ENCODE measurements at places on chromosomes 2 and 18.

GRCh38 chr18:6145645-6146306 lies 250.5 kb upstream of the TMEM200C start:
- no peak for DNase-seq

GRCh38 chr2:213253162-213253561 lies 31.1 kb upstream of the SPAG16 start:
- DNase-seq = no peak

DNA sequence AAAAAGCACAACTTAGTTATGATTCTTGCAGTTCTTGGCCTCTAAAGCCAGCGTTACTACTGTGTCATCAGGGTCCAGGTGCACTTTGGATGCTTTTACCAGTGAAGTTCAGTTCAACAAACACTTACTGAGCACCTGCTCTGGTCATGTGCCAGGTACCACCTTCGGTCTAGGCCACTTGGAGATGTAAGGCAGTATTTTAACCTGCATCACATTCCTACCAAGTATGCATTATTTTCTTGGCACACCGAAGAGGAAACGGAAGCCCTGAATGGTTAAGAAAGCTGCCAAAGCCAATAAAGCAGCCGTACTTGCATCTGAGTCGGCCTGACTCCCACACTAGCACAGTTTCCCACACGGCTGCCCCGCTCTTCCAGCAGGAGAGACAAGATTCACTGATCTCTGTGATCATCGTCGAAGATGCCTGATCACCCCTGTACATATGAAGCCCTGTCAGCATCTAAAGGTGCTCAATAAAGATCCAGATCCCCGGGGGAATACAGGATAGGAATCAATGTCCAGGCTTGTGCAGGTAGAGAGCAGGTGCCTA lies 427.1 kb downstream of the EIPR1 start:
- DNase-seq = no peak

GRCh38 chr2:190267302-190267701 lies 52.3 kb downstream of the HIBCH start:
- DNase-seq = peak; percentile 18

GRCh38 chr2:112691881-112692281 lies 28.9 kb upstream of the NT5DC4 start:
- DNase-seq = no peak

DNA sequence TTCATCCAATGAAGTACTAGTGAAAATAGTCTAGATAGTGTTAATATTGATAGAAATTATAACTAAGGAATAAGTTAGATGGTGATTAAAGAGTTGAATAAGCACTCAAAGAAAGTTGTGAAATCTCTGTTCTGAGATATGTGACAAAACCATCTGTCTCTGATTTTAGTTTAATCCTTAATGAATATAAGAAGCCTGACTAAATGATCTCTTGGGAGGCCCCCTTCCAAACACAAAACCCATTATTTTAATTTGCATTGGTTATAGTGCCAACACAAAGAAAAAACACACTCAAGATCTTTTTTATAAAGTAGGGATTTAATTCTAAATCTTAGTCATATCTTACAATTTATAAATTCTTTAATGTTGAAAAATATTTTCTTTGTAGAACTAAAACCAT lies 34.0 kb downstream of the SCN2A start:
- no peak for DNase-seq
